T-helper 2 cell treated with Interferon-gamma antibody and Interleukin-4, amounts not matched to agents 5 μg/mL and 100 μg/mL, for 36 hours (primary cell): ENCODE measurements at places on chromosomes 7 and 10.

- no peak overlapping the region for H3K4me3 ChIP-seq
- DNase-seq: no peak
- H3K27ac ChIP-seq: no peak overlapping the region
- peaks cover 34% of the 10 kb centered on the region for H3K27me3 ChIP-seq
Observed at GRCh38 chr7:148558914-148559313, 31.7 kb upstream of the C7orf33 start.

- peak overlapping the region; percentile 79 for H3K27ac ChIP-seq
- peak overlapping the region; percentile 64 for H3K4me3 ChIP-seq
- peaks cover 34% of the 10 kb centered on the region for H3K4me1 ChIP-seq
- peaks cover 62% of the 10 kb centered on the region for H3K36me3 ChIP-seq
Observed at GRCh38 chr7:17855202-17855601, 85.1 kb downstream of the SNX13 start.

- no peak overlapping the region for H3K27ac ChIP-seq
- no peak overlapping the region for H3K4me3 ChIP-seq
- DNase-seq: no peak
- H3K4me1 ChIP-seq: no peaks in the 10 kb centered on the region
- H3K27me3 ChIP-seq: peaks cover 13% of the 10 kb centered on the region
Observed at GRCh38 chr10:117148284-117148683, 10.2 kb upstream of the VAX1 start.

DNA sequence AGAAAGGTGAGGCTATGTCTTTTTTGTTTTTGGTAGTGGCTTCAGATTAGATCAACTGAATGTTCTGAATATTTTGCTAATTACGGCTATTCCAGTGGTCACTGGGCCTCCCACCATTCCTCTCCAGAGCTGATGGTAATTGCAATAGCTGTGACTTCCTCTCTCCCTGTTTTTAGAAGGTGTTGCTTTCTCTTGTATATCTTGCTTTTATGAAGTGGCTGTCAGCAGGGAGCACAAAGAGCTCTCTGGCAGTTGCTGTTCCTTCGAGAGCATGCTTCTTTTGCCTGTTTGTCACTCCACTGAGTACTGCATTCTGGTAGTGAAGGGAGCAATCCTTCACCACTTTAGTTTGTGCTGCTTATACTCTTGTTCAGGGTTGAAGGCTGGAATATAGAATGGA, 133.3 kb downstream of the EXOC4 start:
- H3K27ac ChIP-seq: no peak overlapping the region
- H3K4me1 ChIP-seq: peaks cover 2% of the 10 kb centered on the region
- H3K36me3 ChIP-seq: peaks cover 8% of the 10 kb centered on the region
- no peaks in the 10 kb centered on the region for H3K27me3 ChIP-seq

DNA sequence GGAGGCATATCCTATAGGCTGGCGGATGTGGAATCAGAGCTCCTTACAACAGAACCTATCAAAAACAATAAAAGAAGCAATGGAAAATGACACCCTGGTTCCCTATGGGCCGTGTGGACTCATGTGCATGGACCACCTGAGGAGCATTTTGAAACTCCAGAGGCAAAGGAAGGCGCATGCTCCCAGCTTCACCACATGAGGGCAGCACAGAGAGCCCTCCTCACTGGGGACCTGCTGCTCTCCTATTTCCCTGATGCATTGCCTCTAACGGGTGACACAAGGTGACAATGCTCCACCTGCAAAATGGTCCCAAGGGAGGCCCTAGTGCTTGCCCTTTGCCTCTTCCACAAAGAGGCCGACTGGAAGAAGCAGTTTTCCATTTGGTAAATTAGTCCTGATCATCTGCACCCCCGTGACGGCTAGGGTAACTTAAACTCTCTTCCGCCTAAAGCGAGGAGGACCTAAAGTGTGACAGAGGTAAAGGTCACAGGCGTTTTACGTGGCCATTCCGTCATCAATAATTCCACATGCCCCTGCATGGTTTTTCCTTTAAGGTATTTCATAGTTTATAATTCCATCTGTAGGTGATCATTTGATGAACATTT, 67.7 kb downstream of the GPAM start:
- H3K36me3 ChIP-seq: no peaks in the 10 kb centered on the region
- no peak overlapping the region for H3K27ac ChIP-seq
- peaks cover 2% of the 10 kb centered on the region for H3K27me3 ChIP-seq
- H3K4me3 ChIP-seq: no peak overlapping the region

- H3K4me3 ChIP-seq: no peak overlapping the region
- DNase-seq: no peak
- peaks cover 11% of the 10 kb centered on the region for H3K27me3 ChIP-seq
Observed at GRCh38 chr10:62858364-62858763, 42.2 kb upstream of the EGR2 start.
